COLO829 (cell line): ENCODE measurements at places on chromosomes 4 and X.

DNA sequence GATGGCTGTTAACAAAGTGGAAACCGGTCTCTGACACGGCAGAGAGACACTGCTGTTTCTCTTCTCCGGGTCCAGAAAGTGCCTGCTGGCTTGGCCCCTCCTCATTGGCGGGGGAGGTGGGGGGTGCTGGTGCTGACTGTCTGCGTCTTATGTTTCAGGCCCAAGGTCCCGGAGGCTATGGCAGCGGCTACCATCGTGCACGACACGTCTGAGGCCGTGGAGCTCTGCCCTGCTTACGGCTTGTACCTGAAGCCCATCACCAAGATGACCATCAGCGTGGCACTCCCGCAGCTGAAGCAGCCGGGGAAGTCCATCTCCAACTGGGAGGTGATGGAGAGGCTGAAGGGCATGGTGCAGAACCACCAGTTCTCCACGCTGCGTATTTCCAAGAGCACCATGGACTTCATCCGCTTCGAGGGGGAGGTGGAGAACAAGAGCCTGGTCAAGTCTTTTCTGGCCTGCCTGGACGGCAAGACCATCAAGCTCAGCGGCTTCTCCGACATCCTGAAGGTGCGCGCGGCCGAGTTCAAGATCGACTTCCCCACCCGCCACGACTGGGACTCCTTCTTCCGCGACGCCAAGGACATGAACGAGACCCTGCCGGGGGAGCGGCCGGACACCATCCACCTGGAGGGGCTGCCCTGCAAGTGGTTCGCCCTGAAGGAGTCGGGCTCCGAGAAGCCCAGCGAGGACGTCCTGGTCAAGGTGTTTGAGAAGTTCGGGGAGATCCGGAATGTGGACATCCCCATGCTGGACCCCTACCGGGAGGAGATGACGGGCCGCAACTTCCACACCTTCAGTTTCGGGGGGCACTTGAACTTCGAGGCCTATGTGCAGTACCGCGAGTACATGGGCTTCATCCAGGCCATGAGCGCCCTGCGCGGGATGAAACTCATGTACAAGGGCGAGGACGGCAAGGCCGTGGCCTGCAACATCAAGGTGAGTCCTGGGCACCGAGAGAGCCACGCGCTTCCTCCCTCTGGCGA lies 2.2 kb downstream of the AKAP17A start:
- DNase-seq: no peak

DNA sequence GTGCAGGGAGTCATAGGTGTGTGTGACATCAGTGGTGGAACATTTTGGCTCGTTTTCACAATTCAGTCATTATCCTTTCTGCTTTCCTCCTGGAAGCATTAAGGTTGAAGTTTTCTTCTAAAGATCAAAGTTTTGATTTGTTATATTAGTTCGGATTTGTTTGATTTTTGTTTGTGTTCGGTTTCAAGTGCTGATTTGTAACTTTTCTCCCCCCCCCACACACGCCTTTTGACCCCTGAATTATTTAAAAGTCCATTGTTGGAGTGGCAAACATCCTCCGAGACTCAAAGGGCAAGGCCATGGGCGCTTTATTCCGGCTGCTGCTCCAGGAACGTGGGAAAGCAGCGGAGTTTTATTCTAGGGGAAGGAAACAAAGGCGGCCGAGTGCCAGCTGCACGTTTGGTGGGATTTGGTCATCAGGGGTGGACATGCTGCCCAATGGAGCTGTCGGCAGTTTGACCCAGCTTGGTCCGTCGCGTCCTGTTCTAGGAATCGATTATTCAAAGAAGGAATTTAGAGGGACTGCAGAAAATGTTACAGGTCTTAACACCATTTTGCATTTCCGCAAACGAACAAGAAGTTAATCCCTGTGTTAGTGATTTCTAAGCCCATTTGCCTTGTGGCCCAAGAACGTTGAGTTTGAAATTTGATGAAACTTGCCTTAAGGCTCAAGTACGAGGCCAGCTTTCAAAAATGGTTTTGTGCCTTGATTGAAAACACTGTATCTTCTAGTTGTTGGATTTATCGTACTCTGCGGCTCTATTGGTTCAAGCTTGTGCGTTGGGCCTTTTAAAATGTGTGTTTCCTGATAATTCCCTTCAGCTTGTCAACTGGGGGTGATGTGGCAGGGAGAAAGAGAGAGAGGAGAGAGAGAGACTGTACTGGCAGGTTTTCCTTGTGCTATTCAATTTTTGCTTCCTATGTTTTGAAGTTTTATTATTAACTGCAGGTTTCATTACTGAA lies 565 bp upstream of the ZNF41 start:
- peak; percentile 21 for DNase-seq

DNA sequence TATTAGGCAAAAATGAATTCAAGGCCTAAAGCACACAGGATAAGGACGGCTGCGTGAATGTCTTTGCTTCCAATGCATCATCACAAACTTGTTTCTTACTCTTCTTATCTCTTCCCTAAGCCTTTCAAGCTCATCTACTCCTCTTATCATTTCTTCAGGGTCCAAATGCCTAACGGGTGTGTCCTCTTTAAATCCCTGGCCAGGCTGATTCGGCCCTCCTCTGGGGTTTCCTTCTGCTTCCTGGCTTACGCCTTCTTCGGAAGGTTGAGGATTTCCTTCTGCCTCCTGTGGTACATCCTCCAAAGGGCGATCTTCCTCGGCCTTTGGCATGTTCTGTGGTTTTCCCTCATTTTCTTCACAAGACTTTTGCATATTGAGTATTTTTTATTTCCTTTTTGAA lies 1.3 kb downstream of the TCEAL8 start:
- DNase-seq: no peak

DNA sequence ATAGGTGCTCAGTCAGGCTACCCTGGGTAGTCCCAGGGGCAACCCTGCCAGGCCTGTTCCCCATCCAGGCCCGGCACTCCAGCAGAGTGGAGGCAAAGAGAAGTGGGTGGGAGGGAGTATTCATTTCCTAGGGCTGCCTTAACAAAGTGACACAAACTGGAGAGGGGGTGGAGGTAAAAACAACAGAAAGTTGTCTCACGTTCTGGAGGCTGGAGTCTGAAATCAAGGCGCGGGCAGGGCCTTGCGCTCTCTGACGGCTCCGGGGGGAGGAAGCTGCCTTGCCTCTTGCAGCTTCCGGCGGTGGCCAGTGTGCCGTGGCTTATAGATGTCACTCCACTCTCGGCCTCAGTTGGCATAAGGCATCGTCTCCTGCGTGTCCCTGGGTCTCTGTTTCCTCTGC lies 90.8 kb downstream of the DCTD start:
- no peak for DNase-seq

GRCh38 chrX:72713130-72713529 lies 976 bp downstream of the PHKA1 start:
- no peak for DNase-seq

DNA sequence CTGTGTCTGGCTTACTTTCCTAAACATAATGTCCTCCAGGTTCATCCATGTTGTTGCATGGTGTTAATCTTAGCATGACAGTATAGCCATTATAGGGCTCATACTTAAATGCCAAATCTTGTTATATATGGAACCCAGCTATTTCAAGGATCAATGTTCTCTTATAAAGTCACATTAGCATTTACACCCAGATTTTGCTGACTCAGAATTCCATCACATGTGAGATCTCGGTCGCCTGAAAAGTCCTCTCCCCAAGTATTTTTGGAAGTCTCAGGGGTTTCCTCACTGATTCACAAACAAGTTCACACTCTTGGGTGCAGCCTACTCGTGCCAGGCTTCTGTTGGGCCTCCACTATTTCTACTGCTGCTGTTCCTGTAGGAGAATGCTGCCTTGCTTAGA lies 19.9 kb upstream of the C4orf51 start:
- DNase-seq: no peak

GRCh38 chr4:76624241-76624681 lies 189.2 kb downstream of the SHROOM3 start:
- no peak for DNase-seq

- peak; percentile 56 for DNase-seq
Measured at GRCh38 chr4:88007304-88008121, at the start of gene PKD2. TSS of gene PKD2 (plus strand) at chr4:88007635. CDS start at chr4:88007734, 99 bp downstream.

- DNase-seq: no peak
Measured at GRCh38 chr4:3747581-3747904, 18.6 kb upstream of the ADRA2C start.

DNA sequence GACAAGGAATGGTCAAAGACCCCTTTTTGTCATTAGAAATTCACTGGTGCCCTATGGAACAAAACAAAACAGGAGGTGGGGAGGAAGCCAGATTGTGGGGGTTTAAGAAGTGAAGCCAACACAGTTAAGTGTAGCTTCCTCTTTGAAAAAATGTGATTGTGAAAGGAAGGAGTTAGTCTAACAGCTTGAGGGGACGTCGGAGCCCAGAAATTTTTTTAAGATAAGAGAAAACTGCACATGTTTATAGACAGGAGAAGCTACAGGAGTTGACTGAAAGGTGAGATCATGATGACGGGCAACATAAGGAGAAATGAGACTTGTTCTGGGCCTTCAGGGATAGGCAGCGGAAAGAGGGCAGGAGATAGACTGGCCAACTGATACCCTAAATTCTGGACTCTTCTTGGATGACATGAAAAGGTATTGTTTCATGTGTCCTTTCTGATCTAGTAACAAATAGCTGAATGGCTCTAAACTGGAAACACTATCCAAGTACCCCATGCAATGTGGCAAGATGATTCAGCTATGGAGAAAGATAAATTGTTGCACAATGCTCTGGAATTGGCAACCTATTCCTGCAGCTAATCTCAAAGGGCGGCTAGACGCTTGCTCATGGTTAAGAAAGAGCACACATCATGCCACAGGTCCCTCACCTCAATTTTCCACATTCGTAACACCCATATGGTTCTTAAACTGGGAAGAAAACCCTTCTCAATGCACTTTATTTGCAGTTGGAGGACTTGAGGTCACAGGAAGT lies 3.7 kb upstream of the HDAC8 start:
- DNase-seq: no peak

DNA sequence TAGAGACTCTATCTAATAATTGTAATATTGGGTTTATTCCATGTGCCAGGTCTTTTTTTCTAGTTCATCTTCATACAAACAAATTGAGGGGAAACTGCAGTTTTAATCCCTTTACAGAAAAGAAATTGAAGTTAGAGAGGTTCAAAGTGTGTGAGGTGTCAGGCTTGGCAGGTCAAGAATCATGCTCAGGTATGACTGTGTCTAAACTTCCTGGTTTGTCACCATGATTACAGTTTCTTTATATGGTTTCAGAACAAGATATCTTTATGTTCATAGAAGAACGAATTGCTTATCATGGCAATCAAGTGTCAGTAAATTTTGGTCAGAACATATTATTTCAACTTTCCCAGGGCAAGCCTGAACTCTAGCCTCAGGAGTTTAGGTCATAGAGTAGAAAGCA lies 460.4 kb downstream of the RAPGEF2 start:
- DNase-seq: no peak

DNA sequence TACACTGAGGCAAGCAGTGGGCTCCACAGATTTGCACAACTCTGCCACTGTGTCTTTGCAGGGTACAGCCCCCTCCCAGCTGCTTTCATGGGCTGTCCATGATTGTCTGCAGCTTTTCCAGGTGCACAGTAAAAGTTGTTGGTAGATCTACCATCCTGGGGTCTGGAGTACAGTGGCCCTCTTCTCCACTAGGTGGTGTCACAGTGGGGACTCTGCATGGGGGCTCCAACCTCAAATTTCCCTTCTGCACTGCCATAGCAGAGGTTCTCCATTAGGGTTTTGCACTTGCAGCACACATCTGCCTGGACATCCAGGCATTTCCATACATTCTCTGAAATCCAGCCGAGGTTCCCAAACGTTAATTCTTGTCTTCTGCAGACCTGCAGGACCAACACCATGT lies 1002.3 kb downstream of the FAM133A start:
- no peak for DNase-seq

GRCh38 chr4:11769434-11769833 lies 340.7 kb upstream of the HS3ST1 start:
- DNase-seq: no peak

DNA sequence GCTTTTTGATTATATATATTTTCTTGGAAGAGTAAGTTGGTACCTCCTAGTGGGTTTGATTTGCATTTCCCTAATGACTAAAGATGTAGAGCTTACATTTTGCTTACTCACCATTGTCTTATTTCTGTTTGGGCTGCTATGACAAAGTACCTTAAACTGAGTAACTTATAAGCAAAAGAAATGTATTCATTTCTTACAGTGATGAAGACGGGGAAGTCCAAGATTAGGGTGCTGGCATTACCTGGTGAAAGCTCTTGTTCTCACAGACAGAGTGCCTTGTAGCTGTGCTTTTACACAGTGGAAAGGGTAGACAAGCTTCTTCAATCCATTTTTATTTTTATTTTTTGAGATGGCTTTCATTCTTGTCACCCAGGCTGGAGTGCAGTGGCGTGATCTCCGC lies 229.2 kb upstream of the AGA start:
- no peak for DNase-seq

- no peak for DNase-seq
Measured at GRCh38 chr4:28386776-28387175, 1526.1 kb downstream of the STIM2 start.

- DNase-seq: no peak
Measured at GRCh38 chr4:44725726-44726037, 674 bp downstream of the GNPDA2 start.

DNA sequence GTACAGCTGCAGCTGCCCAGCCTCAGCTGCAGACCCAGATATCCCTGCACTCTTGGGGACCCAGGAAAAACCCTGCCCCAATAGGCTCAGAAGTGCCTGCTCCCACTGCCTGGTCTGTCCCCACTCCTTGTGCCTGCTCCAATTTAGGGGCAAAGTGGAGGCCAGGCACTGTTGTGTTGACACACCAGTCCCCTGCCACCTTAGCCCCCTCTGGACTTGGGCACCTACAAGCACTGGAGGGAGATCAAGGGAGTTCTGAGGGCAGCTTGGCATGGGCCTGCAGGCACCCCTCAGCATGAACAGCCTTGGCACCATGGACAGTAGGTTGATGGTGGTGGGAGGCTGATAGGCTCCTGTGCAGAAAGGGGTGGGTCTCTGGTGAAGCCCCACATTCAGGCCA lies 2020.8 kb upstream of the ADGRL3 start:
- no peak for DNase-seq

- no peak for DNase-seq
Measured at GRCh38 chr4:165325732-165326512, 1.5 kb upstream of the MSMO1 start.

- DNase-seq: no peak
Measured at GRCh38 chr4:80228460-80228859, 31.2 kb downstream of the PRDM8 start.

- no peak for DNase-seq
Measured at GRCh38 chrX:155956649-155957048, 40.8 kb upstream of the IL9R start.

DNA sequence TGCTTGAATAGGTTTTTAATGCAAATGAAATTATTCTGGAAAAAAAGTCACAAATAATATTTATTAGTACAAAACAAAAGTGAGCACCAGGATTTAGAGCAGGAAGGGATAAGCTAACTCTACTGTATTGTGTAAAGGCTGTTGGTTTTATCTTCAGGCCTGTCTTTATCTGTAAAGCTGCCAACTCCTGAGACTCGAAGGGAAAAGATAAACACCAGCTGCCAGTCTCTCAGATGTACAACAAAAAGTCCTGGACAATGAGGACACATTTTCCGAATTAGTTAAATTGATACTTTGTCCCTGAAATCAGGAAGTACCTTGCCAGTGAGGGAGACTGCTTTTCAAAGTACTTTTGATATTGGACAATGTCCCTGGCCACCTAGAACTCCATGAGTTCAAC lies 8.8 kb downstream of the DDX60 start:
- DNase-seq: no peak

- no peak for DNase-seq
Measured at GRCh38 chr4:184399512-184399908, 74.8 kb downstream of the IRF2 start.
